Pancreas (tissue), 10 donors: ENCODE measurements at places on chromosomes 4 and X. TPM values are rescaled to one million over a fixed set of nuclear protein-coding genes. Genes with fewer than 3 reads are reported as not detected.

DNA sequence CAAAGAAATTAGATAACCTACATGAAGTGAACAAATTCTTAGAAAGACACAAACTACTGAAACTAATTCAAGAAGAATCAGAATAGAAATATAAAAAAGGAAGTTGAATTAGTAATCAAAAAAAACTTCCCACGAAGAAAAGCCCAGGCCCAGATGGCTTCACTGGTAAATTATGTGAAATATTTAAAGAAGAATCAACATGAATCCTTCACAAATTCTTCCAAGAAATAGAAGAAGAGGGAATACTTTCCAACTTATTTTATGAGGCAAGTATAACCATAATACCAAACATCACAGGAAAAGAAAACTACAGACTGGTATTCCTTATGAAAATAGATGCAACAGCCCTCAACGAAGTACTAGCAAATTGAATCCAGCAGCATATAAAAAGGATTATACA lies 30.7 kb downstream of the MOSPD2 start:
- no peak overlapping the region for H3K4me3 ChIP-seq
- H3K4me1 ChIP-seq = no peaks in the 10 kb centered on the region
- H3K27ac ChIP-seq = no peak overlapping the region
- no peaks in the 10 kb centered on the region for H3K36me3 ChIP-seq
- H3K27me3 ChIP-seq = no peaks in the 10 kb centered on the region
- no peak for DNase-seq

DNA sequence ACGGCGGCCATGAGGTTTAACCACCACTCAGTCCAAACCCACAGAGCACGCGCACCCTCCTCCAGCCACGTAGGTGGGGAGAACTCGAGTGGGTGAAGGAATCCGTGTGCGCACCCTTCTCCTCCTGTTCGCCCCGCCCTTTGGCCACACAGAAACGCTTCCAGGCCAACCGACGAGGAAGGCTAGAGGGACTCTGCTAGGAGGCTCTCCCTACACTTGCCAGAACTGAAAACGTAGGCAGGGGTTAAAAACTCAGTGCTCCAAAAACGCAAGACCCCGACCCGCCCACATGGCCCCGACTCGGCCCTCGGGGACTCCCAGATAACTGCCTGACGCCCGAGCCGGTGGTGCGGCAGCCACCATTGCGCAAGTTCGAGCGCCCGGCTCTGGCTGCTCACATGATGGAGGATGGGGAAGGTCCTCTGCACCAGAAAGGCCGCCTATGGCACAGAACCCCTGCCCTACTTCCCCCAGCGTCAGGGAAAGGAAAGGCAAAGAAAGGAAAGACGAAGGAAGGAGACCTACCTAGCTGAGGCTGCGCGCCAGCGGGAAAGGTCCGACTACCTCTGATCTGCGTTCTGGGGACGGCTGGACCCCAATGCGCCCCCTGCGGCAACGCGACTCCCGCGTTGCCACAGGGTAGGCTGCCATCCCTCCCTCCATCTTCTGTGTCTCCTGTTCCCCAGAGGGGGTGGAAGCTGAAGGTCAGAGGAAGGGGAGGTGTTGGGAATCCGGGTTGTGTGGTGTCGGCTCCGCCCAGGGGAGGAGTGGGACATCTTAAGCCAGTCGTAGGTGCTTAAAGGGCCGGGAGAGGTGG lies 201.9 kb upstream of the AGTR2 start:
- H3K27ac ChIP-seq = peak overlapping the region; percentile 45
- no peaks in the 10 kb centered on the region for H3K36me3 ChIP-seq
- peak overlapping the region; percentile 19 for H3K4me3 ChIP-seq

The UGT8 gene
- 9.6 TPM for total RNA-seq

The FRMPD4 gene
- total RNA-seq = 0.03 TPM

GRCh38 chr4:74230902-74231499 lies 73.1 kb downstream of the MTHFD2L start:
- H3K27ac ChIP-seq = no peak overlapping the region
- H3K4me3 ChIP-seq = no peak overlapping the region
- H3K4me1 ChIP-seq = no peaks in the 10 kb centered on the region

The SCRG1 gene
- total RNA-seq = 0.06 TPM

The GLOD5 gene
- total RNA-seq = 0.37 TPM

The ASB9 gene
- 2.1 TPM for total RNA-seq

The GAB1 gene
- 9.8 TPM for total RNA-seq

DNA sequence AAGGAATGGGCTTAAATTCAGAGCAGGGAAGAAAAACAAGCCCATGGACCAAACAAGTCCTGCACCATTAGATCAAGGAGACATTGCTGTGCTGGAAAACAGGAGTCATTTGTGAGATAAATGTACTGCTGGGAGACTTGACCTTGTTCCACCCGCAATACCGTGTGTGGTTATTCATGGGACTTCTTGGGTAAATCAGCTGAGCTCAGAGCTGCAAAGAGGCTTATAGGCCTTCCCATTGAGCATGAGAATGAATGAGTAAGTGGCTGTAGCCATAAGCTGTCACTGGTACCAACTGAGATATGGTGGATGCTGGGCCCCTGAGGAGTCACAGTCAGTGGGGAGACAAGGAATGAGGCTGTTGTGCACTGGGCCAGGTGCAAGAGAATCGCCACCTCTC lies 2.3 kb upstream of the CYTL1 start:
- no peaks in the 10 kb centered on the region for H3K27me3 ChIP-seq
- no peak overlapping the region for H3K4me3 ChIP-seq
- no peak for DNase-seq
- H3K36me3 ChIP-seq = no peaks in the 10 kb centered on the region

The PRKG2 gene
- total RNA-seq = 0.59 TPM

GRCh38 chrX:16785247-16786138 lies 773 bp upstream of the TXLNG start:
- H3K4me1 ChIP-seq = no peaks in the 10 kb centered on the region
- no peaks in the 10 kb centered on the region for H3K27me3 ChIP-seq
- H3K4me3 ChIP-seq = peak overlapping the region; percentile 59
- H3K36me3 ChIP-seq = no peaks in the 10 kb centered on the region
- no peak overlapping the region for H3K27ac ChIP-seq
- DNase-seq = peak; percentile 49

The SCML2 gene
- 1.1 TPM for total RNA-seq

DNA sequence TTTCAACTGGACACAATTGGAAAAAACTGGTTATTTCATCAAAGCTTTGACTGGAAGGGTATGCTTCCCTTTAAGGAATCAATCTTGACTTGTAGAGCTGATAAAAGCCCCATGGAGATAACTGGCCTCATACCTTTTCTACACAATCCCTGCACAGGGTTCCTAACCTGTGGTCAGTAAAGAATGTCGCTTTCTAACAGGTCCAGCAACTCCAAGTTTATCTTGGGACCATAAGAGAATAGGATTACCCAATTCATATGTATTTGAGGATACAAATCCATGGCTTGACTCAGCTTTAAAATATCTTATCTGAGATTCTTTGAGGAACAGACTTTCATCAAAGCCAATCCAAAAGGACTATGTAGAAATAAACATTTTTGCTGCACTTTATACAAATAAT lies 1399.8 kb upstream of the PABPC4L start:
- no peak overlapping the region for H3K4me3 ChIP-seq
- no peaks in the 10 kb centered on the region for H3K4me1 ChIP-seq
- no peaks in the 10 kb centered on the region for H3K36me3 ChIP-seq
- DNase-seq = no peak
- H3K27ac ChIP-seq = no peak overlapping the region

DNA sequence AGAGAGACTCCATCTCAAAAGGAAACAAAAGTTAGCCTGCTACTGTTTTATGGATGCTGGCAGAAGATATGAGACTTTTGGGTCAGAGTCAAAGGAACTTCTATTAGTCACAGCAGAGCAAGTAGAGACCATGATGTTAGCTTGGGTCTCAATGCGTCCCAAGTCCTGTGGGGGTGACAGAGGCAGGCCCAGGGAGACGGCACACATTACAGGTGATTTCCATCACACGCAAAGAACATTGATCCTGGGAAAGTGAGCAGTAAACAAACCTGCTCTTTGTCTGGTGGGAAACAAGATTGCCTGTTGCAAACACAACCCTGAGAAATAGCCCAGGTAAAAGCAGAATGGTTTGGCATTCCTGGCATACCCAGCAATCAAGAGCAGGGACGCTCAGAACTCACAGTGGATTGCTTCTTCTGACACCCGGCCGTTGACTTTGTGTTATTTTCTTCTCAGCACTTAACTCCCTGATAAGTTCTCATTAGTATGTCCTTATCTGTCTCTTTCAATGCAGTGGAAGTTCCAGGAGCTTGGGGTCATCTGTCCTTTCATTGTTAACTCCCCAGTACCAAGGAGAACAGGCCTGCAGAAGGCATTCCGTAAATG lies 51.2 kb upstream of the LGI2 start:
- H3K4me1 ChIP-seq = no peaks in the 10 kb centered on the region
- no peaks in the 10 kb centered on the region for H3K36me3 ChIP-seq
- peak overlapping the region; percentile 35 for H3K27ac ChIP-seq
- H3K27me3 ChIP-seq = no peaks in the 10 kb centered on the region
- no peak for DNase-seq
- H3K4me3 ChIP-seq = no peak overlapping the region

GRCh38 chrX:16836371-16836770 lies 33.8 kb downstream of the RBBP7 start:
- no peak overlapping the region for H3K4me3 ChIP-seq
- H3K4me1 ChIP-seq = no peaks in the 10 kb centered on the region
- H3K27ac ChIP-seq = no peak overlapping the region

The TMEM35A gene
- total RNA-seq = 0.25 TPM

The CT45A1 gene
- total RNA-seq = not detected

DNA sequence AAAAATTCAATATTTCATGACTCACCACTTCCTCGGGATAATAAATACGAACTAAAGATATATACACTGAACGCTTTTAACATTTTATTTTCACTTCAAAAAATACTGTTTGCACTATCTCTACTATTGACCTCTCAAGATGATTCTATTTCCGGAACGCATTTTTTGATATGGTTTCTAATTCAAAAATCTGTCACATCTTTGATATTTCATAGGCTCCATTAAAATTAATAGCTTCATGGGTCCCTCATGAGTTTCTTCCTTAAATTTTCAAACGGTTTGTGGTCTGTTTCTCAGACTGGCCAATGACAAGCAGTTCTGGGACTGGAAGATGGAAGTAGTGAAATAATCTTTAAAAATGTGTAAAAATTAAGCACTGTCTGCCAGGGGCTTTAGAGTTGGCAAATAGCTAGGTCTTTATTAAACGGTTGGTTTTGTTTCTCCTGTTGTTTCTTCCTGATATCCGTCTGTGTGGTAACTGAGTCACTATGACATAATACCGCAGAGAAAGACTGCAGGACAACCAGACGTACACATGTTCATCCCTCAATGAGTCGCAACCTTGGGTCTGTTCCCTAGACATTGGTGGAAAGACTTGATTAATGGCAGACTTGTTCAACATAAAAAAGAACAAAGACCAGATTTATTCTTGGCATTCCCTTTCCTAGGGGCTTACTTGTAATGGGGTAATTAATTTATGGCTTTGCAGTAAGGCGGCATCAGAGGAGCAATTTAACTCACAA lies 133.8 kb downstream of the PALLD start:
- H3K4me3 ChIP-seq = no peak overlapping the region
- DNase-seq = no peak
- H3K27ac ChIP-seq = no peak overlapping the region
- no peaks in the 10 kb centered on the region for H3K36me3 ChIP-seq
- H3K4me1 ChIP-seq = no peaks in the 10 kb centered on the region
- no peaks in the 10 kb centered on the region for H3K27me3 ChIP-seq

- DNase-seq = no peak
- H3K27ac ChIP-seq = no peak overlapping the region
- no peak overlapping the region for H3K4me3 ChIP-seq
- H3K27me3 ChIP-seq = no peaks in the 10 kb centered on the region
These were observed 47.9 kb downstream of the CXCL1 start for GRCh38 chr4:73917081-73917501.

GRCh38 chr4:132827522-132827921 lies 321.6 kb upstream of the PCDH10 start:
- no peak for DNase-seq
- H3K4me1 ChIP-seq = no peaks in the 10 kb centered on the region
- no peaks in the 10 kb centered on the region for H3K27me3 ChIP-seq
- no peak overlapping the region for H3K4me3 ChIP-seq
- no peak overlapping the region for H3K27ac ChIP-seq
- H3K36me3 ChIP-seq = no peaks in the 10 kb centered on the region

- no peak overlapping the region for H3K27ac ChIP-seq
- no peaks in the 10 kb centered on the region for H3K27me3 ChIP-seq
- H3K36me3 ChIP-seq = peaks cover 3% of the 10 kb centered on the region
- H3K4me1 ChIP-seq = peaks cover 3% of the 10 kb centered on the region
- no peak for DNase-seq
These were observed 5.2 kb upstream of the CASP6 start for GRCh38 chr4:109708435-109708834.

DNA sequence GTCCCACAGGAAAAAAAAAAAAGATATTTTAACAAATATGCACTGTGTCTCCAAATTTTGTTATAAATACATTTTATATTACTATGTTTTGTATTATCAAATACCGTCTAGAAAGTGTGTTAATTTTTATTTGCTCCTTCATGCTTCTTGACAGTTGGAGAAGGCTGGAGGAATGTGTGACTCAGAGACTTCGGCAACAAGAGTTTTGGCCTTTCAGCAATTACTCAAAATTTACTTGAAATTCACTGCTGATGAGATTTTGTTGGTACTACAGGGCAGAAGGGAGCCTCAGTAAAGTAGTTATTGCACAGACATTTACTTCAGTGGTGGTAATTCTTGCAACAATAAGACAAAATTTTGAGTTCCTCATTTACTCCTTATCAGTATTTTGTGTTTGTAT lies 2164.0 kb downstream of the PCDH7 start:
- no peak overlapping the region for H3K4me3 ChIP-seq
- no peak overlapping the region for H3K27ac ChIP-seq
- H3K4me1 ChIP-seq = no peaks in the 10 kb centered on the region
- no peaks in the 10 kb centered on the region for H3K27me3 ChIP-seq
- DNase-seq = no peak
- H3K36me3 ChIP-seq = no peaks in the 10 kb centered on the region

DNA sequence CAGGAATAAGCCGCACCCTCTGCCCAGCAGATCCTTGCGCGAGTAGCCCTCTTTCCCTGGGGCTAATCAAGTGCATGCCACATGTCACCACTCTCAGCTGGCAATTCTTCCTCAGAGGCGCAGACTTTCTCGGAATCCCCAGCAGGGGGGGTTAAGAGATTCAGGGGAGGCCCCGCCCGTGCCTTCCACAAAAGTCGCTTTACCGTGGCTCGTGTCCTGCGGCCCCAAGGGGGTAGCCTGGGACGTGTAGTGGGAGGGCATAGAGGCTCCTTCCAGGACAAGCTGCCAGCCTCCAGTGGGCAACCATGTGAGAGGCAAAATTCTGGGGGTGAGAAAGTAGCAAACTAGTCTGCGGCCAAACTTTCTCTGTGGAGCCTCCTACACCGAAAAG lies 652 bp downstream of the SRPX start:
- no peak overlapping the region for H3K27ac ChIP-seq

The INTS6L gene
- 1.0 TPM for total RNA-seq

The BMX gene
- total RNA-seq = 0.28 TPM

The TMEM185A gene
- 8.6 TPM for total RNA-seq

The BANK1 gene
- total RNA-seq = 0.28 TPM
